Effector memory CD4-positive, alpha-beta T cell (primary cell): ENCODE measurements at places on chromosomes 2 and 18.

- no peak for DNase-seq
Measured at GRCh38 chr18:79439628-79440023, 43.9 kb downstream of the NFATC1 start.

- no peak for DNase-seq
Measured at GRCh38 chr2:235595422-235596010, 101.7 kb downstream of the AGAP1 start.

- no peak for DNase-seq
Measured at GRCh38 chr2:133817680-133818566, 249.7 kb upstream of the NCKAP5 start.

- no peak for DNase-seq
Measured at GRCh38 chr2:114083717-114084387, 194.0 kb downstream of the ACTR3 start.

DNA sequence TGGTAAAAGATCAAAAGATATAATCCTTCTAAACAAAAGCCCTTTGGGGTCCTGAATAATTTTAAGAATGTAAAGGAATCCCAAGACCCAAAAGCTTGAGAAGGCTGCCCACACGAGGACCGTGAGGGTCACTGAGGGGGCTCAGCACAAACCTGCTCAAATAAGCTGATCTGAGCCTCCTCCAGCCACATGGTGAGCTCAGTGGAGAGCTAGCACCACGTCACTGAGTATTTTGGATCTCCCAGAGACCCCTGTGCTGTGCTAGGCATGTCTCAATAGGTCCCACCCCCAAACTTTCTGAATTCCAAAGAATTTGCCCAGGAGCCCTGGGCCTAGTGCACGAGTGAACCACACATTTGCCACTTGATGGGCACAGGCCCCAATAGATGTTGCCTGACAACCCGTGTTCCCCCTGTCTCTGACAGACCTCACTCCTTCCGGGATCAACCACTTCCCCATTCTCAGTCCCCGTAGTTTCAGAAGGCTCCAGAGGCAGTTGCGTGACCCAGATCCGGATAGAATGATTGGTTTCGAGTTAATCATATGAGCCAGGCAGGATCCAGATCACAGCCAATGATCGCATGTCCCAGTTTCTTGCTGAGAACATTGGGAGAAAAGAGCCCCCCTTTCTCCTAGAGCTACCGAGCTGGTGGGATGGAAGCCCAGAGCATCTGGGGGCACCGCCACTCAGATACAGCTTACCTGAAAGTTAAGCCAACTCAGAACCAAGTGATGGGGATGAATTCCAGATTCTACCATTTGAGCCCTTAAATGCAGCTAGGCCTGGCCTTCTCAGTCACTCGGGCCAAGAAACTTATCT lies 203.8 kb downstream of the TNS1 start:
- DNase-seq: no peak

DNA sequence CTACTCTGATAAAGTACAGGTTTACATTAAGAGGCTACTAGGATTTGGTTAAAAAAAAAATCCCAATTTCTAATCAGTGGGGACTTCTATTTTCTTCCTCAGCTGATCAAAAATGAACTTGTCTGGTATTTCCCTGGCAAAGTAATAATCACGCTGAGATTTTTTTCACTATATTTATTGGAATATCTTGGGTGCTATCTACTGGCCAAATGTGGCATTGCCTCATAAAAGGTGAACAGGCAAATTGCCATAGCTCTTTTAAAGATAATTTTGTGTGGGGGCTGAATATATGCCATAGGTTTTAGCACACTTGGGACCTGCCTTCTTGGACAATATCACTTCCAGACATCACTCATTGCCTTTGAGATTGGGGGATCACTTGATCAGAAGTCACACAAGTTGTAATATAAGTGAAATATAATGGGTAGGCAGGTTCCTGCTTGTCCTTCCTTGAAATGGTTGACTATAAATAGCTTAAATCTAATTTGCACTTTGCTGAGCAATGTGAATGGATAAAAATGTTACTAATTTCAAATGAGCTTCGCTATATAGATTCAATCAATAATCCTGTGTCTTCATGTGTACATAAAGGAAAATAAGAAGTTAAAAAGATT lies 7.0 kb upstream of the NXPH2 start:
- DNase-seq: no peak
